ENCODE measurements at places on chromosomes 3 and 15. TPM values are rescaled to one million over a fixed set of nuclear protein-coding genes. Genes with fewer than 3 reads are reported as not detected.

MGLL gene
- 71.8 TPM for total RNA-seq

EPHB1 gene
- 10.8 TPM for total RNA-seq

SLC9A9 gene
- total RNA-seq = 3.0 TPM

TMEM212 gene
- total RNA-seq = not detected

GRCh38 chr15:96323319-96324145, 7.0 kb upstream of the NR2F2 start:
- no peak for DNase-seq

- no peak for DNase-seq
Observed at GRCh38 chr3:11691767-11692531, 48.2 kb upstream of the VGLL4 start.
